Cardiac muscle cell (in vitro differentiated cells and primary cell): ENCODE measurements at places on chromosomes 6 and 20.

DNA sequence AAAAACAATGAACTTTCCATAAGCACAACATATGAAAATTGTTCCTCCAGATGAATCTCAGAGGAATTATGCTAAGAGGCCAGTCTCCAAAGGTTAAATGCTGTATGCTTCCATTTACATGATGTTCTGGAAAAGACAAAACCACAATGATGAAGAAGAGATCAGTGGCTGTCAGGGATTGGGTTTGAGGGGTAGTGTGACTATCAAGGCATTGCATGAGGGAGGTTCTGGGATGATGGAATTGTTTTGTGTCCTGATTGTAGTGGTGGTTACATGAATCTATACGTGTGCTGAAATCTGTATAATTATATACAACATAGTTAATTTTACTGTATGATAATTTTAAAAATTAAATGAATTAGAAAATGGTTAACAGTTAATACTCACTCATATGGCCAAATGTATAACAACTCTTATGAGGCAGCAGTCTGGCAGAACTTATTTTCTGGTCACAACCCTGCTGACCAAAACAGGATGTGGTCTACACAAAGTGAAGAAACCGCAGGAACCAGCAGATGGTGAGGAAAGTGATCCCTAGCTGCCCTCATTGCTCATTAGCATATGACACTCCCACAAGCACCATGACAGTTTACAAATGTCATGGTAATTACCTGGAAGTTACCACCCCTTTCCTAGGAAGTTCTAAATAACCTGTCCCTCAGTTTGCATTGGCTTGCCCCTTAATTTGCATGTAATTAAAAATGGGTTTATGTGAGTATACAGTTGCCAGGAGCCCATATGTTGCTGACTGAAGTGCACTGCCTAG, 31.9 kb downstream of the NSFL1C start:
- peak; percentile 93 for DNase-seq

DNA sequence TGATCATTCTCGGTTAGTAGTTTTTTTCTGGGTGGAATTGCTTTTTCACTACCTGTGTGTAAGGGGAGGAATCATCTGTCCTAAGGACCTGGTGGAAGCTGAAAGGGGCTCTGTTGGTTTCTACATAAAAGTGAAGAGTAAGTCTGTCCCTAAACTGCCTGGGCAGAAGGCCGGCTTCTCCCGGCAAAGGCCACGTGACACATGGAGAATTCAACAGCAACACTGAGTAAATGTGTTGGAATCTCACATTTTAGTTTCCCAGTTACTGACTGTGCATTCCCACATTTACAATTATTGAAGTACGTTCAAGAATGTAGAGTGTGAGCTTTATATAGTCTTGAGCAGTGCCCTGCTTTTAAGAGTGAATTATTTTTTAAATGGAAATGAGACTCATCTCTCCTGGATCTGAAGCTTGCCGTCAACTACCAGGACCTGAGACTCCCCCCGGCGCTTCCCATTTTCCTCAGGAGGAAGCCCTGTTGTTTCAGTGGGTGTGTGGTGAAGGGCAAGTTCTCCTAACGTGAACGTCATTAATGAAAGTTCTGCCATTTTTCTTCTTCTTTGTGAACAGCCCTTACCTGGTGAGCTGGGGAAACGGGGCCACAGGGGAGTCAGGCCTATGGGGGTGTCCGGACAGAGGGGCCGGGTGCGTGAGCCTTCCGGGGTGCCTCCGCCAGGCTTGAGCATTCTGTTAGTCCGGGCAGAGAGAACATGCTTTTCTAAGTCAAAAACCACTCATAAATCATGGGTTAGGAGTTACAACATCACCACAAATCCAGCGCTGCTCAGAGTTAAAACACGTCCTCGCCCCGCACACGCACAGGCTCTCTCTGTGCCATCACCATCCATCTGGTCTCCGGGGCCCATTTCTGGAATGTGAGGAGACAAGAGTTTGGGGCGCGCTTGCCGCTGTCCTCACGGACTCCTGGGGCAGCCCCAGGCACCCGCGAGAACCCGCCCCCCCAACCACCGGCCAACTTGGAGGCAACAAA, 56.6 kb upstream of the SMOC2 start:
- no peak for DNase-seq

- peak; percentile 72 for DNase-seq
Observed at GRCh38 chr6:15430931-15431405, 185.1 kb downstream of the JARID2 start.

DNA sequence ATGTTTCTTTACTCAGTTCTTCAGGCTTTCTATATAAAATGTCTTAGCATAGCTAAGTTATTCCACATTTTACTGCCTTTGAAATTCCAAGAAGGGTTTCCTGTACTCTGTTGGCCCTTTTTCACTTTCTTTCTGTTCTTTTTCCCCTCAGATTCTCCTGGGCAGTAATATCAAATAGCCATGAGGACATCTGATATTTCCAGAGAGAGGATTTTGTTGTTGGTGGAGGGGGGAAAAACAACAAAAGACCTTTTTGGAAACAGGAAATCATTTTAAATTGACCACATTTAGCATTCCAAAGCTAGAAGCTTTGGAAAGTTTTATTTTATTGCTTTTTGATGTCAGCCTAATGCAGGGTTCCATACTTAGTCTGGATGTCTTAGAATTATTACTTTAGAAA, 445.4 kb downstream of the GJA1 start:
- DNase-seq = no peak

DNA sequence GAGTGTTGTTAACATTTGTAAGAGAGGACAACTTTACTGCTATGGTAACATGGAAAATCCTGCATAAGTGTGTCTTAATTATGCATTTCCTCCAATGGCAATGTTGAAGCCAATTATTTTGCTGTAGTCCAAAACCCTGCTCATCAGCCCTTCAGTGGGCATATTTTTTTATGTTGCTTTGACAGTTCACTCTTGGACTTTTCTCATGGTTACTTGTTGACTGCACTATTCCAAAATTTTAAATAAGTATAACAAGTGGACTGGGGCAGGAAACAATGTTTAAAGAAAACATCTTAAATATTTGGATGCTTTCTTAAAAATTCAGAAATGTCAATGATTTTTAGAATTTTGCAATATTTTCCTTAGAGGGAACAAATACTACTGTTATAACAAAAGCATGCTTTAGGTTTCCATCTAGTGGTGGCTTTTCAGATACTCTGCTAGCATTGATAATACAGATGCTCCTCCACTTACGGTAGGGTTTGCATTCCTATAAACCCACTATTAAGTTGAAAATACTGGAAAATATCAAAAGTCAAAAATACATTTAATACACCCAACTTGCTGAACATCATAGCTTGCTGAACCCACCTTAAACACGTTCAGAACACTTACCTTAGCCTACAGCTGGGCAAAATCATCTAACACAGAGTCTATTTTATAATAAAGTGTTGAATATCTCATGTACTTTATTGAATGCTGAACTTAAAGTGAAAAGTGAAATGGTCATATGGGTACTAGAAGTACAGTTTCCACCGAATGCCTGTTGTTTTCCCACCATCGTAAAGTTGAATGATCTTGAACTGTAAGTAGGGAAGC, 86.4 kb downstream of the ADGRG6 start:
- peak; percentile 59 for DNase-seq
